ENCODE measurements at places on chromosomes 3 and 15.

DNA sequence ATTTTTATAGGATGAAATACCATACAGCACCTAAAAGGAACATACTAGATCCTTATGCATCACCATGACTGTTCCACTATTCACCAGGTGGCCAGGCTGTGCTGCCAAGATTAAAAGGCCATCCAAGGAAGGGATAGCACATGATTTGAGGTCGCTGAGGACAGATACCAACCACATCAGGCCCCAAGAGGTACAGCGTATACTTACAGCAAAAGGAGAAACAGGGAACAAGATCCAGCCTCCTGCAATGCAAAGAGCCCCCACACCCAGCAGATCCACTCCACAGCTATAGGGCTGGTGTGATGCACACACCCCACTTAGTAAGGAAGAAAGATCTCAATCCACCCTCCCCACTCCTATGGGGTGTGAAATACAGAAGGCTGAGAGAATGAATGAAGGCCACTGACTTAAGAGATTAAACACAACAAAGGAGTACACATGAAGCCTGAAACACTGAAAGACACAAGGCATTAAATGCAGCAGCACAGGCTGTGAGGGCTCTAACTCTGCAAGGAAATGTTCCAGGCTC is 32.0 kb upstream of the ZNF445 start:
- DNase-seq = no peak

DNA sequence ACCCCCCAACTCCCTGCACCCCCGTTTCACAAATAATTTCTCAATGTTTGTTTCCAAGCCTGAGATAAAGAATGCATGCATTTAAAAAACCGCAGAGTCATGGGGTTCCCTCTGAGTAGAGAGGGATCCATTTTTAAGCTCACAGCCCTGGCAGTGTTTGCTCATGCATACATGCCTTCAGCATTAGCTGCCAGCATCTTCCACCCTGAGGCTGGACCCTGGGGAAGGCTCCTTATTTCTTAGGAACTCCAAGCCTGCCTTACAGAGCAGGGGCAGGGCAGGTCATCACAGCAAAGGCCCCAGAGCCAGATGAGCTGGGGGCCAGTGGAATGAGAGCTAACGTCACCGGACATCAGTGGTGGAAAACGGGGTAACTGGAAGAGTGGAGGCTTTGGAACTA is 31.3 kb downstream of the TLE3 start:
- no peak for DNase-seq

- no peak for DNase-seq
Observed at GRCh38 chr15:90336705-90337141, 15.4 kb upstream of the ZNF774 start.

DNA sequence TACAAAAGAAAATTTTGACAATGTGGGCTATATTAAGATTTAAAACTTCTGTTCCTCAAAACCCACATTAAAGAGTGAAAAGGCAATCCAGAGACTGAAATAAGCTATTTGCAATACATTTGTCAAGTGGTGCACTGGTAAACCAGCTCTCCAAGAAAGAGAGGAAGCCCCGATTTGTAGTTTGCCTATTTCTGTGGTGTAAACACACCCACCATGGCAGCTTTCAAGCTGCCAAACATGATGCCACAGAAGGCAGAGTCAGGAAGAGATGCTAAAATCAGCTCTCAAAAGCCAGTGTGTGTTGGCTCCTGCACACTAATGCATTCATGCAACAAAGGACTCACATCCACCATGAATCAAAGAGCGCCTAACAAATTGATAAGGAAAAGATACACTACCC is 17.5 kb downstream of the RFTN1 start:
- no peak for DNase-seq

DNA sequence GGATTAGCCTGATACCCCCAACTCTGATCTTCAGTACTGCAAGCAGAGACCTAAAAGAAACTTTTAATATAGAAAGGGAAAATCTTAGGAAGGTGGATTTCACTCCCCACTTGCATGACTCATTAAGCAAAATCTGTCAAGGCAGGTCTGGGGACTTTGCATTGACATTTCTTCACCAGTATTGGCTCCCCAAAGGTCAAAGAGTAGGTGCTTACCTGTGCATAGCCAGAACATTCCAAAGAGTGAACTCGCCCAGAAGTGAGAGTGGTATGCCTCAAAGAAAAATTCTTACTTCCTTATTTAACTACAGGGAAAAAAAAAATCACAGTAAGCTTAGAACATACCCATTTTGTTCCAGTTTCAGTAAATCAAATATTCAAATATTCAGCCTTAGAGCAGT is 140.9 kb upstream of the TP63 start:
- DNase-seq = no peak

DNA sequence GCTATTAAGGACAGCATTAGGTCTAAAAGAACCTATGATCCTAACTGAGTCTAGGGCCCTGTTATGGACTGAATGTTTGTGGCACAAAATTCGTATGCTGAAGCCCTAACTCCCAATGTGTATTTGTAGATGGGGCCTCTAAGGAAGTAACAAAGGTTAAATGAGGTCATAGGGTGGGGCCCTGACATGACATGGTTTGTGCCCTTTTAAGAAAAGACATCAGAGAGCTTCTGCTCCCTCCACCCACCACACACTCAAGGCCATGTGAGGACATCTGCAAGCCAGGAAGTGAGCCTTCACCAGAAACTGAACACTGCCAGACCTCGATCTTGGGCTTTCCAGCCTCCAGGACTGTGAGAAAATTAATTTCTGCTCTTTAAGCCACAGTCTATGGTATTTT is 49.2 kb downstream of the PHC3 start:
- DNase-seq = no peak

GRCh38 chr3:115806501-115806900 is 183.2 kb downstream of the GAP43 start:
- no peak for DNase-seq

GRCh38 chr3:195133013-195133412 is 137.9 kb downstream of the XXYLT1 start:
- DNase-seq = no peak
